Skin of body (tissue), 3 donors: ENCODE measurements at places on chromosomes 6 and 20. TPM values are rescaled to one million over a fixed set of nuclear protein-coding genes. Genes with fewer than 3 reads are reported as not detected.

The FAM50B gene
- 5.0 TPM for total RNA-seq

The CLIC5 gene
- total RNA-seq: 4.0 TPM

The HAO1 gene
- not detected for total RNA-seq

The CNKSR3 gene
- 8.5 TPM for total RNA-seq

The CPNE5 gene
- total RNA-seq: 4.0 TPM

The AURKA gene
- 8.3 TPM for total RNA-seq

The HLA-DQA2 gene
- total RNA-seq: 0.99 TPM

The UNC5CL gene
- total RNA-seq: 0.30 TPM

The BNIP5 gene
- 0.10 TPM for total RNA-seq

The GPX5 gene
- total RNA-seq: not detected

The SOX18 gene
- 3.7 TPM for total RNA-seq

The BMP5 gene
- 5.0 TPM for total RNA-seq

The TP53INP2 gene
- total RNA-seq: 3.8 TPM

The MAFB gene
- 20.6 TPM for total RNA-seq

The ATXN1 gene
- 52.6 TPM for total RNA-seq

The SLC17A3 gene
- not detected for total RNA-seq

The SSTR4 gene
- total RNA-seq: 0.30 TPM

The MYBL2 gene
- total RNA-seq: 4.2 TPM

The BPIFB1 gene
- not detected for total RNA-seq

The MYLK4 gene
- 1.4 TPM for total RNA-seq

The DDX43 gene
- 0.30 TPM for total RNA-seq

The SLC22A16 gene
- total RNA-seq: 2.0 TPM

The RAMACL gene
- 2.7 TPM for total RNA-seq

The HSPA1L gene
- 1.8 TPM for total RNA-seq

The SLC4A11 gene
- total RNA-seq: 0.59 TPM
